ENCODE measurements at places on chromosomes 4 and X. TPM values are rescaled to one million over a fixed set of nuclear protein-coding genes. Genes with fewer than 3 reads are reported as not detected.
A peak's percentile ranks its signal among the peaks of the same experiment; 100 is the strongest.

GRCh38 chrX:19347916-19348315, 4.2 kb downstream of the PDHA1 start:
- no peak overlapping the region for H3K4me3 ChIP-seq
- H3K4me1 ChIP-seq = peaks cover 29% of the 10 kb centered on the region
- no peak for DNase-seq
- H3K27ac ChIP-seq = no peak overlapping the region

Gene TRAM1L1
- not detected for total RNA-seq

DNA sequence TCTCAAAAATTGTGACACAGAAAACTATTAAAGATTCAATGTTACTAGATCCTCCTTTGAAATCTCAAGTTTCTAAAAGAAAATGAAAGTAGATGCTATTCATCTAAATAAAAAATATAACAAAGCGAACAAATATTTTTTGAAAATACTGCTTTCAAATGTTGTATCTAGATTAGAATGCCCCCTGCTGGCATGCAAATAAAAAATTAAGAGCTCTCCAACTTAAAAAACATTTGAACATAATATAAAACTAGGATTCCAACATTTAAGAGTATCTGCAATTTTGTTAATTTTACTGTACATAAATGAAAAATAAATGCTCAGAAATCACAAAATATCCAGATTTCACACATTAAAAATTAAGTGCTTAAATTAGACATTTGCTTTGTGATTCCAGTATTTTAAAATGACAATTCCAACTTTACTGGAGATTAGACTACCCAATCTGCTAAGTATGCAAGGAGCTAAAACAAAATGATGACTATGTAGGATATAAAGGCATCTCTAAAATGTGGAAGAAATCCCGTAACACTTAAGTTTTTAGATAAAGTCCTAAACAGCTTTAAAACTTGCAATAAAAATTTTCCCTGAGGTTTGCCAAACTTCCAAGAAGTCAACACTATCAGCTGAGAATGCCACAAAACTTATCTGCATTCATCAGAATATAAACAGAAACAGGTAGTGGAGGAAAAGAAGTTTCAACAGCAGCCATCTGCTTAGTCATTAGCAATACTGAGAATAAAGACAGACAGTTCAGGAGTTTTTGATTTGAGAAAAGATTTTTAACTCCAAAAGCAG, 32.7 kb downstream of the DHX15 start:
- H3K36me3 ChIP-seq = peaks cover 47% of the 10 kb centered on the region
- H3K27me3 ChIP-seq = no peaks in the 10 kb centered on the region
- H3K4me3 ChIP-seq = no peak overlapping the region
- no peak for DNase-seq
- H3K4me1 ChIP-seq = peaks cover 44% of the 10 kb centered on the region

Gene RNF212
- 3.8 TPM for total RNA-seq

Gene TMSB15A
- total RNA-seq = 0.44 TPM

Gene EGF
- total RNA-seq = not detected

GRCh38 chr4:19403786-19404370, 847.8 kb upstream of the SLIT2 start:
- H3K27ac ChIP-seq = no peak overlapping the region
- no peak for DNase-seq
- H3K36me3 ChIP-seq = no peaks in the 10 kb centered on the region
- H3K4me3 ChIP-seq = no peak overlapping the region
- H3K4me1 ChIP-seq = no peaks in the 10 kb centered on the region

GRCh38 chr4:165060938-165061337, 7.3 kb downstream of the TRIM75 start:
- H3K27ac ChIP-seq = no peak overlapping the region
- H3K36me3 ChIP-seq = no peaks in the 10 kb centered on the region
- no peaks in the 10 kb centered on the region for H3K4me1 ChIP-seq

Gene CXorf51A
- not detected for total RNA-seq

Gene UBE2K
- 102 TPM for total RNA-seq

Gene F8A3
- total RNA-seq = 8.8 TPM

GRCh38 chr4:61299316-61299715, 99.2 kb downstream of the ADGRL3 start:
- H3K4me1 ChIP-seq = no peaks in the 10 kb centered on the region

DNA sequence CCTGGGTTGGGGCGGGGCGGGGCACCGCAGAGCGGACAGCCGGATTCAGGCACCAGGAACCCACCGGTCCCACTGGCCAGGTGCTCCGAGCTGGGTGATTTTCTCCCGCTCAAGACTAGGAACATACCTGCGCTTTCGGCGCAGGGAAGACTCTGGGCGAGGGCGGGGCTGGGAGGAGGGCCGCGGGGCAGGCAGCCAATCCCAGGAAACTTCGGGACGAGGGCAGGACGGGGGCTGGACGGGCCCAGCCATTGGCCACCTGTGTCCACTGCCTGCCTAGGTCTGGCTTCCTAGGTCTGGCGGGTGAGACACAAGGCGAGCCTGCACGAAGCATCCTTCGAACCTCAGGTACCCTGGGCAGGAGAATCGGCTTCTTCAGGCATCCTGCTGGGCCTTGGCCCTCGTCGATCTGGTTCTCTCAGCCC, 274 bp upstream of the ERVMER34-1 start:
- no peak overlapping the region for H3K27ac ChIP-seq
- H3K36me3 ChIP-seq = no peaks in the 10 kb centered on the region
- H3K4me3 ChIP-seq = peak overlapping the region; percentile 68
- peaks cover 55% of the 10 kb centered on the region for H3K27me3 ChIP-seq
- H3K4me1 ChIP-seq = peaks cover 5% of the 10 kb centered on the region
- no peak for DNase-seq
